ENCODE measurements at places on chromosomes 5 and 9. TPM values are rescaled to one million over a fixed set of nuclear protein-coding genes. Genes with fewer than 3 reads are reported as not detected.

RAI14 gene
- 27.1 TPM for total RNA-seq

SLC25A2 gene
- total RNA-seq, result not detected

ADAMTS19 gene
- total RNA-seq, result 0.13 TPM

ANKRD18A gene
- 5.2 TPM for total RNA-seq

DNAH5 gene
- total RNA-seq, result 0.30 TPM

FANCC gene
- 11.4 TPM for total RNA-seq

ANKDD1B gene
- 0.64 TPM for total RNA-seq

ZNF346 gene
- 24.4 TPM for total RNA-seq

All from A375 (cell line).